ENCODE measurements at places on chromosomes 16 and 17.

DNA sequence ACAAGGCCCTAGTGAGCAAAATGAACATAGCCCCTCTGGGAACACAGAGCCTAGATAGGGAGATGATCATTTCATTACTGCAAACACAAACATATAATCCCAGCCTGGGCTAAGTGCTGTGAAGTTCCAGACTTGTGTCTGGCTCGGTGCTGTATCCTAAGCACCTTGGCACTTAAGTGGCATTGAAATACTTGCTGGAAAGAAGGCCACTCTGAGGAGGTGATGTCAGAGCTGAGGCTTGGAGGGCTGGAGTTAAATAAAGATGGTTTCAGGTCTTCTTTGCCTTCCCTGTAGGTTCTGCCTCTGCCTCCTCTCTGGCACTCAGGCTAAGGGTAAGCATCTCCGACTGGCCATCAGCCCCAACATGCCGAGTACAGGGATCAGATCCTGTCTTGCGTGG is 2.4 kb upstream of the CACNA1G start:
- no peak overlapping the region for H3K4me3 ChIP-seq
- DNase-seq: no peak
- peaks cover 68% of the 10 kb centered on the region for H3K27me3 ChIP-seq
- no peaks in the 10 kb centered on the region for H3K36me3 ChIP-seq

DNA sequence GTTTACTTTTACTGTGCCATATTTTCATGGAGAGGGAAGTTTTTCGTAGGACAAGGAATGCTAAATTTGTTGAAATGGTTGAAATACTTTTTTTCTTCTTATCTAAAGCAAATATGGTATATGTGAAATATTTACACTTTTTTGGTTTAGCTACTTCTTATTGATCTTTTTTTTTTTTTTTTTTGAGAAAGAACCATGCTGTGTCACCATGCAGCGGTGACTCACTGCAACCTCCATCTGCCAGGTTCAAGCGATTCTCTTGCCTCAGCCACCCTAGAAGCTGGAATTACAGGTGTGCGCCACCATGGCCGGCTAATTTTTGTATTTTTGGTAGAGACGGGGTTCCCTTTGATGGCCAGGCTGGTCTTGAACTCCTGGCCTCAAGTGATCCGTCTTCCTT is 100.5 kb downstream of the FTO start:
- no peak overlapping the region for H3K27ac ChIP-seq
- H3K27me3 ChIP-seq: no peaks in the 10 kb centered on the region
- H3K4me1 ChIP-seq: no peaks in the 10 kb centered on the region
- no peaks in the 10 kb centered on the region for H3K36me3 ChIP-seq

- H3K27me3 ChIP-seq: no peaks in the 10 kb centered on the region
- no peaks in the 10 kb centered on the region for H3K36me3 ChIP-seq
- H3K27ac ChIP-seq: no peak overlapping the region
- no peak for DNase-seq
- no peaks in the 10 kb centered on the region for H3K4me1 ChIP-seq
- no peak overlapping the region for H3K4me3 ChIP-seq
Measured at GRCh38 chr17:72005332-72006163, 115.3 kb upstream of the SOX9 start.

- no peaks in the 10 kb centered on the region for H3K4me1 ChIP-seq
- no peaks in the 10 kb centered on the region for H3K27me3 ChIP-seq
- no peak overlapping the region for H3K27ac ChIP-seq
- no peak overlapping the region for H3K4me3 ChIP-seq
Measured at GRCh38 chr16:47774661-47775060, 313.5 kb downstream of the PHKB start.

DNA sequence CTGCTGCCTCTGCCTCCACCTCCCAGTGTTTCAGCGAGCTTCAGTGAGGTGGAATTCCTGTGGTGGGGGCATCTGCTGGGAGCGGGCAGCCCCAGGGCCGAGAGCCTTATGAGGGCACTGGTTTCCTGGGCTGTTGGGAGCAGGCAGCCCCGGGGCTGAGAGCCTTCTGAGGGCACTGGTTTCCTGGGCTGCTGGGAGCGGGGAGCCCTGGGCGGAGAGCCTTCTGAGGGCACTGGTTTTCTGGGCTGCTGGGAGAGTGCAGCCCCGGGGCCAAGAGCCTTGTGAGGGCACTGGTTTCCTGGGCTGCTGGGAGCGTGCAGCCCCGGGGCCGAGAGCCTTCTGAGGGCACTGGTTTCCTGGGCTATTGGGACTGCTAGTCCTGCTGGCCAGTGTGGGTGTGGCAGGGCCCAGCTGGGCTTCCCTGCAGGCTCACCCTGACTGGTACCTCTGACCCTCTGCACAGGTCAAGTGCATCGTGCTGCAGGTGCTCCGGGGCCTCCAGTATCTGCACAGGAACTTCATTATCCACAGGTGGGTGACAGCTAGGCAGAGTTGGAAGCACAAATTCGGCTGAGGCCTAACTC is 5.6 kb downstream of the CDK10 start:
- H3K27ac ChIP-seq: no peak overlapping the region
- DNase-seq: no peak
- peaks cover 21% of the 10 kb centered on the region for H3K36me3 ChIP-seq
- H3K4me3 ChIP-seq: no peak overlapping the region
- H3K4me1 ChIP-seq: peaks cover 31% of the 10 kb centered on the region
- no peaks in the 10 kb centered on the region for H3K27me3 ChIP-seq

DNA sequence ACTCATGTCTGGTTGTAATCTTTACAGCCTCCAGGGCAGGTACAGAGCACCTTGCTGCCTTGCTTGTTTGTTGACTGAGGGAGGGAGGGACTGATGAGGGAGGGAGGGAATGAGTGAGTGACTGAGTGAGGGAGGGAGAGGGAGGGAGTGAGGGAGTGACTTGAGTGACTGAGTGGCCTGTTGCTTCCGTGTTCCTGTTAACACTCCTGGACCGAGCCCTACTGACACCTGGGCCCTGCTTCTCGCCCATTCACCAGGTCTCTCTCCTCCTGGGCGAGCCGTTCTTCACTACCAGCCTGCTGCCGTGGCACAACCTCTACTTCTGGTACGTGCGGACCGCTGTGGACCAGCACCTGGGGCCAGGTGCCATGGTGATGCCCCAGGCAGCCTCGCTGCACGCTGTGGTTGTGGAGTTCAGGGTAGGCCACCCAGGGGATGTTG is 41.2 kb downstream of the PRMT7 start:
- H3K4me3 ChIP-seq: no peak overlapping the region
- peaks cover 10% of the 10 kb centered on the region for H3K4me1 ChIP-seq
- H3K27me3 ChIP-seq: no peaks in the 10 kb centered on the region
- peaks cover 78% of the 10 kb centered on the region for H3K36me3 ChIP-seq
- H3K27ac ChIP-seq: no peak overlapping the region
- no peak for DNase-seq
